ENCODE measurements at places on chromosomes 2 and 18.

DNA sequence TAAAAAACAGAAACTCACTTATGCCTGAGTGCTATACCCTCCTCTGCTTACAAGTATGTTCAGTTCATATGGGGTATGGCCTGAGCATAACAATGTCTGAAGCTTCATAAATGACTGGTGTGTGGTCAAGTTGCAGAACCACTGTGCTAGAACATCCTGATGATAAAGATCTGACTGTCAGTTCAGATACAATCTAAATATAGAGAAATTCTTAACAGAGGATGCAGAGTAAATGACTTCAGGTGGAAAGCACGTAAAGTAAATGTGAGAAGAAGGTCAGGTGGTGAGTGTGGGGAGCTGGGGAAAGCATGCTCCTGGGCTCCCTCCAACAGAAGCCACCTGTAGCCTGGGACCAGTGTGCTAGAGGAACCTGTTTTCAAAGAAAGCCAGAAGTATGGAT is 926.2 kb downstream of the TSN start:
- DNase-seq, result no peak

- DNase-seq, result no peak
Measured at GRCh38 chr18:50679656-50680055, 119.8 kb downstream of the MAPK4 start.

GRCh38 chr2:206083602-206084438 is 2.2 kb downstream of the INO80D start:
- no peak for DNase-seq

DNA sequence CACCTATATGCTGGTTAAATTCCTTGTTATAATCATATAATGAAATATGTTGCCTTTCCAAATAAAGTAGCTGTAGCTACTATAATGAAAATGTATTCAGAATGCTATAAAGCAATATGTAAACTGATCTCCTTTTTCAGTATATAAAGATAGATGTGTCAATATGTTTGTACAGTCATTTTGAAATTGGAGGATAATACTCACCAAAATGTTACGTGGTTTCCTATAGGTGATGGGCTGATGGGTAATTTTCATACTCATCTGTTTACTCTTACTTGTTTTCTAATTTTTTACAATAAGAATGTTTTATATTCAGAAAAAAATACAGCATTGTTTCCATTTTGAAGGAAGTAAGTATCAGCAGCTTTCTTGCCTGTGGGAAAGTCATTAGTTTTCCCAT is 70.2 kb downstream of the PRKRA start:
- no peak for DNase-seq

DNA sequence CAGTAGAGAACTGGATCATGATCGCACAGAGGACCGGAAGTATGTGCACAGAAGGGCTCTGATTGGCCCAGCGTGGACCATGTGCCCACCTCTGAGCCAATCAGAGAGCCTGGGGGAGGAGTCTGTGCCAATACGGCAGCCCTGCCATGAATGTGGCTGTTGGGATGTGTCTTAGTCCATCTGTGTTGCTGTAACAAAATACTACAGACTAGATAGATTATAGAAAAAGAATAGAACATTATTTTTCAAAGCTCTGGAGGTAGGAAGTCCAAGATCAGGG is 132.0 kb downstream of the NDUFA10 start:
- DNase-seq, result peak; percentile 22

GRCh38 chr2:182887093-182887492 is 20.7 kb upstream of the FRZB start:
- no peak for DNase-seq

DNA sequence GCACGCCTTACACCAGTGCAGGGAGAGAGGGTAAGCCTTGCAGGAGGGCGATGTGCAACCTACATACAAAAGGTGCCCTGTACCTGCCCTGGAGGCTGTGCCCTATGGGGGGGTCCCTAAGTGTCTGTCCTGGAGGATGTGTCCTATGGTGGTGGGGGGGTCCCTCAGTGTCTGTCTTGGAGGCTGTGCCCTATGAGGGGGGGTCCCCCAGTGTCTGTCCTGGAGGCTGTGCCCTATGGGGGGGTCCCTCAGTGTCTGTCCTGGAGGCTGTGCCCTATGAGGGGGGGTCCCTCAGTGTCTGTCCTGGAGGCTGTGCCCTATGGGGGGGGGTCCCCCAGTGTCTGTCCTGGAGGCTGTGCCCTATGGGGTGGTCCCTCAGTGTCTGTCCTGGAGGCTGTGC is 216.6 kb downstream of the HDAC4 start:
- DNase-seq, result no peak

GRCh38 chr2:58046585-58047372 is at the start of gene VRK2:
Gene VRK2, plus strand, starts transcription at chr2:58046806. Its CDS starts 2,026 bp downstream, at chr2:58048832.
- DNase-seq, result peak; percentile 86

DNA sequence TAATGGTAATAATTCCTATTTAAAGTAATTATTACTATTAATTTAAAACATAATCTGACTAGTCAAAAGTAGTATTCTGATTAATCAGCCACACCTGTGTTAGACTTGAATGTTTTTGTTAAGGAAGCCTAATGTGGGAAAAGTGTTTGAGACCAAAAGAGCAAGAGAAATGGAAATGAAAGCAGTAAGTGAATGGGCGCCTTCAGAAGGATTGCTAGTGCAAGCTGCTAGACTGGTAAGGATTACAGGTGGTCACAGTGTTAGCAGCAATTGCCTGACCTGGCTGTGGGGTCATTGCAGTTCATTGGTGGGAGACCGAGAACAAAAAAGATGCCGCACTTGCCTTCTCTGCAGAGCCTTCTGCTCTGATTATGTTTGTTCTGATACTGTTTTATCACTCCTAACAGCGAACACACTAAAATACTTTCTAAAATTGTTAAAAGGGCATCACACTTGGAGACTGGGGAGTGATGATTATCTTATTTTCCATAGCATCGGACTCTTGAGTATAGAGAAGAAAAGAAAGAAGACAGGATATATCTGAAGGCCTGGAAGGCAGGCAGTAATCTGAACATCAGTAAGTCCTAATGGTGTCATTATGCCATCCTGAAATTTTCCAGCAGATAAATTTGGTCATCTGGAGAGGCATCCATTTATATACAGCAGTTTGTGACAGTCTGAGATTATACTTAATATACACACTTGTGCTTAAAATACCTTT is 5.8 kb downstream of the SOCS6 start:
- no peak for DNase-seq

GRCh38 chr2:102872388-102872787 is 110.6 kb downstream of the TMEM182 start:
- DNase-seq, result no peak

DNA sequence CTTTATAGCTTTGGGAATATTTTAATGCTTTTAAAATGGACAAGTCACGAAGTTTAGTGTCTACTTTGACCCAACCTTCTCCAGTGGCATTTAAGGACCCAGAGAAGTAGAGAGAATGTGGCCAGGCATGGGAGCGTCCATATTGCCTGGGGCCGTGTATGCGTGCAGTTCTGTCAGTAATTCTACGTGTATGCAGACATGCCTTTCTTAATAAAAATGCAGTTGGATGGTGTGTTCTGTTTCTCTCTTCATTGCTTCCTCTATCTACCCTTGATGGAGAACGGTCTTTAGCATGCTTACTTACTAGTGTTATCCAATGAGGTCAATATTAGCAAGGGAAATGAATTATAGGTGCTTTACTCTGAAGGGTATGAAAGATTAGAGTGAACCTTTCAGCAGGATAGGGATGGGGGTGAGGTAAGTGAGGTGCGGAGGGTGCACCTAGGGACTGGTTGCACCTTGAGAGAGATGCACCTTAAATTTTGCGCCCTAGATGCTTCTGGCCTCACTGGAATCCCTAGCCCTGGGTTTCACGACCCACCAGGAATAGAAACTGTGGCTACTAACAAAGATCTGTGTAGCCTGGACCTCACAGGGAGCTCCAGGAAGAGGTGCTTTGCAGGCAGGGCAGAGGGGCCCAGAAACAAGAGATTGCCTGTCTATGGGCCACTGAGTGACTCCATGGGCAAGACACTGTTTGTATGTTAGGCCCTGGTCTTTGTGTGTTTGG is 194.3 kb downstream of the MYCN start:
- no peak for DNase-seq

- DNase-seq, result no peak
Measured at GRCh38 chr2:36487947-36488346, 110.0 kb downstream of the FEZ2 start.

DNA sequence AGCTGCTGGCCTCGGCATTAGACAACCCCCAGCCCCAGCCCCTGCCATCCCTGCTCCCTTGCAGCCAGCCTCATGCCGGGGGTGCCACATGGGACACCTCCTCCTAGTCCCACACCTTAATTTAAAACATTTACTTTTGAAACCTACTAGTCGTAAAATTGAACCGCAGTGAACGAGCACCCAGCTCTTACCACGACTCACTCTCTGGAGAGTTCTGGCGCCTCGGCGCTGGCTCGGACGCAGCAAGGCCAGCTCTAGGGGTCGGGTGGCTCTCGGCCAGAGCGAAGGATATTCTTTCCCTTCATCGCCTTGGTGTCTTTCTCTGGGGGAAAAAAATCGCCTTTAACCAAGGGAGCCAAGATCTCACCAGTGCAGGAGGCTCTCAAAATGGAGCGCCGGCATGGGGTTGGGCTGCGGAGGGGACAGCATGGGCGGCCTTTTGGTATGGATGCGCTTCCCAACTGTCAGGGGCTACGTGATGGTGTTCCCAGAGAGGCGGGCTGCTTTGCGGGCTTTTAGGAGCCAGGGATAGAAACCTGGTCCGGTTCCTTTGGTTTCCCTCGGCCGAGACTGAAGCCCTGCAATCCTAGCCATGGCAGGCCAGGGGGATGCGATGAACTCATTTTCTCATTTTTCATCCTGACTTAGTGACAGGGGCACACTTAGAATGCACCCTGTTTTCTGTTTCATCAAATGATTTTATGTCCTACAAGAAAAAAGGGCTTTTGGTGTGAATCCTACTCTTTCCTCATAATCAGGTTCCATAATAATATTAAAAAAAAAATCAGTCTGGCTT is 2.0 kb downstream of the HPCAL1 start:
- no peak for DNase-seq

- DNase-seq, result peak; percentile 66
Measured at GRCh38 chr2:190343536-190344275, at the start of gene INPP1. Gene INPP1, plus strand, starts transcription at chr2:190343589. Its CDS starts 16,514 bp downstream, at chr2:190360103.

- DNase-seq, result no peak
Measured at GRCh38 chr2:29640360-29640759, 281.0 kb downstream of the ALK start.

- DNase-seq, result no peak
Measured at GRCh38 chr18:58996131-58996641, 131.5 kb downstream of the ZNF532 start.

- no peak for DNase-seq
Measured at GRCh38 chr2:139836769-139837168, 1056.6 kb upstream of the NXPH2 start.

- DNase-seq, result no peak
Measured at GRCh38 chr2:9545502-9545901, 10.1 kb downstream of the ADAM17 start.

DNA sequence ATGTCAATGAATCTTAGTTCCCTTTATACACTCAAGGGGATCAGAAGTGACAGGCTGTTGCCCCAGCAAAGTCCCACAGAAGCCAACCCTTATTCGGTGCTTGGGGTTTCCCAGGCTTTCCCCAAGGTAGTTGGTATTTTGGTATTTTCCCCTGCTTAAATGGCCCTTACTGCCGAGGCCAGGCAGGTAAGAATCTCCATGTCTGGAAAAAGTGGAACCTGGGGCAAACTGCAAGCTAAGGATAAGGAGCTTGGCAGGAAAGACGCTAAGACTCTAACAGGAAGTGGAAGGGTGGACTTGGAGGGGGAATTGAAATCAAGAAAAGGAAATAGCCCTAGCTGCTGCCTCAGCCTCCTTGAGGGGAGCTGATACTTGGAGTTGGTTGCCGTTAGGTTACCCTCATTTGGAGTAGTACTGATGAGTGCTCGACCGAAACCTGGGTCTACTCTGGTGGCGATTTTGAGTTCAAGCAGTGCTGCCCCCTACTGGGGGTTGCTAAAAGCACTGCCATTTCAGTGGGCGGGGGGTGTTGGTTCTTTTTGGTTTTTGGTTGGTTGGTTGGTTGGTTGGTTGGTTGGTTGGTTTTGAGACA is 3.3 kb upstream of the GPBAR1 start:
- DNase-seq, result no peak

DNA sequence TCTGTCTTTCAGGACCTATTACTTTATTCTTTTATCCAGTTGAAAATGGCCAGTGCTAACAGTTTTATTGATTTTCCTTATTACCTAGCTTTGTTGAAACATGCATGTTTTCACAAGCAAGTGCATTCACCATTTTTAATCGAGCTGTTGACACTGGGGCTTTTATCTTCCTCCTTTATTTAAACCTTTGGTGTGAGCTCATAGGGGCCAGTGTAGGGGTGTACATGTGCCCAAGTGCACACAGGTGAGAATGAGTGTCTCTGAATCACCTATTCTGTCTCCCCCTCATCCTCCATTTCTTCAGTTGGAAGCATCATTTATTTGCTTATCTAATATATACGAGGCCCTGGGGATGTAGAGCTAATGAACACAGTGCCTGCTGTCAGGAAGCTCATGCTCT is 199.1 kb downstream of the PRKCE start:
- no peak for DNase-seq
